Activated CD8-positive, alpha-beta memory T cell treated with anti-CD3 and anti-CD28 coated beads, Interleukin-2, amount 10 ng/mL, durations not matched to agents 7 days and 5 days (primary cell): ENCODE measurements at places on chromosomes 6 and 20.

DNA sequence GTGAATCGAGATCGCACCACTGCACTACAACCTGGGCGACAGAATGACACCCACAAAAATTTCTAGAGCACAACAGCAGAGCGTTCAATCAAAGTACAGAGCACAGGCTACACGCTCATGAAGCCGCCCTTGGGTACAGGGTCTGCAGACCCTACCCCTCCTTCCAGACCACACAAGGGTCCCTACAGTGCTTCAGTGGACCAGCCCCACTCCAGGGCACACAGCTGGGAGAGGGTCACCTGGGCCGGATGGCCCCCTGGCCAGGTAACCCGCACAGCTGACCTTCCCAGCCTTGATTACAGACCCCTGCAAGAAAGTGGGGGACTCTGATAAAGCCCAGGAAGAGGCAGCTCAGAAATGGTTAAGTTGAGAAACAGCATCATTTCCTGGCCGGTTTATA lies 63.6 kb downstream of the RIPOR3 start:
- DNase-seq: no peak

- no peak for DNase-seq
These were observed 148.8 kb downstream of the ARID1B start for GRCh38 chr6:156925718-156926607.

GRCh38 chr6:21393441-21394165 lies 199.9 kb upstream of the SOX4 start:
- no peak for DNase-seq

GRCh38 chr6:37441651-37442050 lies 8.6 kb downstream of the CMTR1 start:
- DNase-seq: no peak

DNA sequence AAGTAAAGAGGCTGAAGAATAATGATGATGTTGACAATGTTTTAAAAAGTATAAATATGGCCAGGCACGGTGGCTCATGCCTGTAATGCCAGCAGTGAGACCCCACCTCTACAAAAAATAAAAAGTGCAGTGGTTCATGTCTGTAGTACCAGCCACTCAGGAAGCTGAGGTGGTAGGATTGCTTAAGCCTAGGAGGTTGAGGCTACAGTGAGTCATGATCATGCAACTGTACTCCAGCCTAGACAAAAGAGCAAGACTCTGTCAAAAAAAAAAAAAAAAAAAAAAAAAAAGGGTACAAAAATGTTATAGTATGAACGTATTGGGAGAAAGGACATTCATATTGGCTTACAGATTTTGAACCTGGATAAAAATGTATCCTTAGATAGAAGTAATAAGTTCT lies 543.1 kb upstream of the IRAK1BP1 start:
- DNase-seq: no peak

GRCh38 chr6:52284131-52284459 lies 447 bp downstream of the MCM3 start:
- peak; percentile 68 for DNase-seq

GRCh38 chr6:9139746-9140145 lies 704.4 kb upstream of the SLC35B3 start:
- no peak for DNase-seq

DNA sequence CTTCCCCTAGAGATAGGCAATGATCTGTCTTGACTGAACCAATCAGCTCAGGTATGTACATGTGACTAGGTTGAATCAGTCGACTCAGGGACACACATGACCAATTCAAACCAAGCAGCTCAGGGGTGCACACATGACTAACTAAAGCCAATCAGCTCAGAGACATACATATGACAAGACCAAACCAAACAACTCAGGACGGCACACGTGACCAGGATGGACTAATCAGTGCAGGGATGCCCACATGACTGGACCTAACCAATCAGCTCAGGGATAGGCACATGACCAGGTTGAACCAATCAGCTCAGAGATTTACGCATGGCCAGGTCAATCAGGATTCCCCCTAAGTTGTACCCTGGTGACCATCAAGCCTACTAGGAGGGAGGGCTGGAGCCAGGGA lies 310.3 kb downstream of the CDH26 start:
- DNase-seq: no peak

DNA sequence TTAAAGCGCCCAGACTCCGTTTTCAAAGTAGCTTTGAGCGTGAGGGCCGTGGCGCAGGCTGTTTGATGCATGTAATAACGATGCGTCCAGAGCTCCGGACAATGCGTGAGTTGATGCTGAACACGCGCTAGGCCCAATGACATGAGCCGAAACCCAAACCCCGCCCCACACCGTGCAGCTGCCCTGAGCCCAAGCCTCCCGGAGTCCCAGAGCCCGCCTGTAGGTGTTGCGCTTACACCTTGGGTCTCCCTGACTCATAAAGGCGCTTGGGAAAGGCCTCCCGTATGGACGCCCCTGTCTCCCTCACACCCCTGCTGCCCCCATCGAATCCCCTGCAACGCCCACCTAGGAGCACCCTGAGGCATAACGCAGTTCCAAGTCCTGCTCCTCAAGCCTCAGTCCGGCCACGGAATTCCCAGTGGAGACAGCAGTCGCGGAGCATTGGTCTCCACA lies 87.6 kb downstream of the ERMARD start:
- DNase-seq: no peak

GRCh38 chr6:85464260-85464644 lies 14.4 kb downstream of the NT5E start:
- peak; percentile 63 for DNase-seq

DNA sequence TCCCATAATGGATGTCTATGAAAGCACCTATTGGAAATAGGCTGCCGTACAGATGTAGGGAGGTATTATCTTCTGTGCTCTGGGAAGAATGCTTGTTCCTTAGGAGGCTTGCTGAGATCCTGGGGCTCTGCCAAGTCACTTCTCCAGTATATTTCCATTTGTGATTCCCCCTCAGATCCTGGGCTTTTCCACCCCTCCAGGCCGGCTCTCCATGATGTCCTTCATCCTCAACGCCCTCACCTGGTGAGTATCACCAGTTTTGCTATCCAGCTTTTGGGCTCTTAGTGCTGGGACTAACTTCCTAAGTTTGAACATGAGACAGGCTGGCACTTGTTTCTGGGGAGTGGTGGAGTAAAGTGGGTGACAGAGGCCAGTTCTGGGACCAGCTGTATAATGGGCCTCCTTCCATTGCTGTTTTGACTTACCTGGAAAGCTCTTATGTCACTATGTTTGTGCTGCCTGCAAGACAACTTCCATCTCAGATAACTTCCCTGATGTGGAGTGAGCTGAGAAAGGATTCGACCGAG lies 2.6 kb downstream of the SYS1 start:
- peak; percentile 30 for DNase-seq

- no peak for DNase-seq
These were observed 77.6 kb downstream of the WASF1 start for GRCh38 chr6:110101885-110102284.

DNA sequence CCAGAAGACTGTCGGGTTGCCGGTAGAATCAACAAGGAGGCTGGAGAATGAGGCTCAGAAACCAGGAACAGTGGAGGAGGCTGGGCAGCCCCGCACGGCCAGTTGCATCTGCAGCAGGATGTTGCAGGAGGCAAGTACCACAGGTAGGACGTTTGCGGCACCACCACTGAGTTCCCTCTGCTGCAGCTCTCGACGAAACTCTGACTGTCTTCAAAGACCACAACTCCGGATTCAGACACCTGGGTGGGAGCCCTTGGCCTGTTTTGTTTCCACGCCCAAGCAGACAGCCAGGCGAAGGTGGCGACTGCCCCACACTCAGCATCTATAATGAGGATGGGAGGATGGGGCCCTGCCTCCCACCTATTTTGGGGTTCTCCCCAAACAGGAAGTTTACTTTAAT lies 218.2 kb downstream of the ZDHHC14 start:
- DNase-seq: peak; percentile 40

- DNase-seq: no peak
These were observed 33.2 kb downstream of the MAP7 start for GRCh38 chr6:136517002-136517401.

DNA sequence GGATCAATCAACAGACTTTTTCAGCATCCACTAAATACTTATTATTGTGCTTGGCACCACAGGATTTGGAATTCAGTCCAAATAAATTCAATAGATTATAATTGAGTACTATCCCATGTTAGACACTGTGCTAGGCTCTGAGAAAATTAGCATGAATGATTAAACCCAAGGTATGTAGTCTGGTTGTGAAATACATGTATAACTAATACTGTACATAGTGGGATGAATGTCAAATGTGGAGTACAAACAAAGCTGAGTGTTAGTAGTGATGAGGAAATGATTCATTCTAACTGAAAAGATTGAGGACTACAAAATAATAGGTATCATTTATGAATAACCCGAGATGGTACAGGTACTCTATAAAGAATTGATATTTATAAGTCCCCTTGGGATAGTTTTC lies 111.9 kb upstream of the FLRT3 start:
- DNase-seq: no peak

- DNase-seq: peak; percentile 23
These were observed 161.1 kb downstream of the DLL1 start for GRCh38 chr6:170129691-170130171.

- no peak for DNase-seq
These were observed 11.3 kb upstream of the TMEM181 start for GRCh38 chr6:158548418-158549161.

DNA sequence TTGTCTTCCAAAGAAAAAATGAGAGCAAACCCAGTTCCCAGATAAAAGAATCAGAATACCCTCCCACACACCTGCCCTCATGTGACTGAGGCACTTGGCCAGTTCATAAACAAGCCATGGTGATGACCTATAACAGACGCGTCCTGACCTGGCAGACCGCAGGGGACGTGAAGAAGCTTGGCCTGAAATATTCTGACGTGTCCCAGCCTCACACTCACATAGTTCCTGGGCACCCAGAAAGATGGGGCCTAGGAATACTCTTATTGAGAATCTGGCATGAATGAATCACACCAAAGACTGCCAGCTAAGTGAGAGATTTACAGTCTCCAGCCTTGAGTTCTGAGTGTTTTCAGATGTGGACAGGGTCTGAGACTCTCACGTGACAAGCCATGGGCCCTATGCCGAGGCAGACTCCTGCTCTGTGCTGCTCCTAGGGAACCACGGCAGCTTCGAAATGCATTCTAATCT lies 17.2 kb upstream of the MAP3K4 start:
- no peak for DNase-seq

DNA sequence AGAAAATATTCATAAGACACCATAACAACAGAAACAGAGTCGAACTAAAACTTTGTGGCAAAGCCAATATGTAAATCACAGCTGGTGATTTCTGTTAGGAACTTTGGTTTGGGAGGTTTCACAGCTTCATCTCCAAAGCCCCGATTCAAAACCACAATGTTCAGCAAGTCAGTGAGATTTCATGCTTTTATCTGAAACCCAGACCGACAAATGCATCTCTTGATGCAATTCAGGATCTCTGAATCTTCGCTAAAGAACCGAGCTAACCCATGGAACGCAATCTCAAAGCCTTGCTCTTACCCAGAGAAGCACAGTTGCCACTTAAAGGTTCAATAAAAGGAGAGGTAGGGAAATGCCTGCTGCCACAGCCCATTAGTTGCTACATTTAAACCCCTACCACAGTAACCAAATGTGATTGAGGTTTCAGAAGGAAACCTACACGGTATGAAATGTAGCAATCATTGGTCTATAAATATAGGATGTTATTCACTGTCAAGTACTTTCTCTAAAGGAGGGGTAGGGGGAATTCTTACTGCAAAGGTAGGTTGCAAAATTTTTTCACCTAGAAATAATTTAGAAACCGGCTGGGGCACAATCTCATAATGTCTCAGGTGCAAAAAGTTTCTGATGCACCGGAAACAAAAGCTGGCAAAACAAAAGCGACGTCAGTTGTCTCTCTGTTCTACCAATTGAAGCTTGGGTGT lies 381.0 kb upstream of the ARID1B start:
- no peak for DNase-seq

GRCh38 chr6:56055081-56055704 lies 179.8 kb upstream of the BMP5 start:
- no peak for DNase-seq

DNA sequence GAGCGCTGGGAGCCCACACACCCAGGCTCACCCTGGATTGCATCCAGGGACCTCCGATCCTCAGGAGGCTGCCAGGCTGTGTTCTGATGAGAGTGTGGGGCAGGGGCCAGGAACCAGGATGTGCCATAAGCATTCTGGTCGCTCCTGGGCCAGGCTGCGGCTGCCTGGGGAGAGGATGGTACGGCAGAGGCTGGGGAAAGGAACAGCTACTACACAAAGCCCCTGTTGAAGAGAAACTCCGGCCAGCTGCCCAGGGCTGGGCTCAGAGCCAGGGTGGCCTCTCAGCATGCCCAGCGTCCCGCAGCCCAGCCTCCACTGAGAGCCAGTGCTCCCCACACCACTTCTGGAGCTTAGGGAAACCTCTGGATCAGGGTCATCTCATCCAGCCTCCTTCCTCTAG lies 21.7 kb upstream of the OCSTAMP start:
- DNase-seq: no peak

DNA sequence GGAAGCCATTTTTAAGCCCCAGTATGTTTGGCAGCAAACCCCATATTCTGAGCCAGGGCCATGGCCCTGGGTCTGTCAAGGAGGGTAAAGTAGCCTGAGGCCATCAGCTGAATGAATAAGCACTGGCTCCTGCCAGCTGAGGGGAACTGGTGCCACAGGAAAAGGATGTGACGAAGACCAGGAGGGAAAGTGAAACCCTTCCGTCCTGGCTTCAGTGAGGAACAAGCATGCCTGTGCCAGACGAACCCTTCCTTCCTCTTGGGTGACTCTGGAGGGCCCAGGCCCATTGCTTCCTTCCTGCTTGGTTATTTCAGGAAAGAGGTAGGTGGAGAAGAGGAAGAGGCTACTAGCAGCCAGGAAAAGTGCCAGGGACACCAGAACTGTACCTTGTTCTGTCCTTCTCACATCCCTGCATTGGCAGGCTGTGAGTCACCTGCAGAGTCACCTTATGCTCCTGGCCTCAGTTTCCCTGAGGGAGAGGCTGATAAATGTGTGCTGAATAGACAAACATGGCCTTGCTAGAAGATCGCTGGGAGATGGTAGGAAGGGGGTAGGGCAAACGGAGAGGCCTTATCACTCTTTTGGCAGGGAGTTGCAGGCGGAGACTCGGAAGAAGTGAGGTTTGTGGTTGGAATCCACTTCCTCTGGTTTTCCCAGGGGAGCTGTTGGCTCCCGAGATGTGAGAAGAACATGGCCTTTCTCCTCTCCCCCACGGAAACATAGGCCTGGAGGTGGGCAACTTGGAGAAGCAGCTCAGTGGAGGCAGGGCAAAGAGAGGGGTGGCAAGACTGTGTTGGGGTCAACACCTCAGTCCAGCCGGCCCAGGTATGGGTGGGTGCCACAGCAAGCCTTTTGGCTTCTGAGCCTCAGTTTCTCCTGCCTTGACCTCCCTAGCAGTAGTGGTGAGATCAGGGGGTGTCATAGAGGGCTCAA lies 37.4 kb downstream of the COX4I2 start:
- DNase-seq: peak; percentile 90

DNA sequence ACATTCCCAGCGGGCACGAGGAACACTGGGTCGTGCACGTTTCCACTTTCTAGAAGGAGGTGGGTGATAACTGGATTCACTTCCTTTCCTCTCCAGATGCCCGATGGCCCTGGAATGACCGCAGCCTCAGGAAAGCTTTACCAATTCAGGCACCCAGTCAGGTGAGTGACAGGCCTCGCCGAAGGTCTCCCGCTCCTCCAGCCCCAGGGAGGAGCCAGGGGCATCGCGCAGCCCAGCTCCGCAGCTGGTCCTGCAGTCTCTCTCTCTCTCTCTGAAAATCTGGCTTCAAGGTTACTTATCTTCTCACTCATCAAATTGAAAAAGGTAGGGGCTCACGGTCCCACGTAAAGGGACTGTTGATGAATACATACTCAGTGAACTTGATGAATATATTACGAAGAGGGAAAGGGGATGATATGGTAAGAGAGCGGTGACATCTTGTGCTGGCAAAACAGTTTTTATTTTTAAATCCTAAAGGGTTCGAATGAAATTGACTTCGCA lies 891 bp downstream of the RIPPLY2 start:
- DNase-seq: no peak
